ENCODE measurements at places on chromosomes 5 and 9.

GRCh38 chr5:91146905-91147600 is 236.1 kb downstream of the ARRDC3 start:
- no peak for DNase-seq

- DNase-seq = no peak
Measured at GRCh38 chr5:163303718-163304117, 133.7 kb upstream of the CCNG1 start.

GRCh38 chr5:9387879-9388278 is 158.0 kb downstream of the SEMA5A start:
- DNase-seq = no peak

- peak; percentile 53 for DNase-seq
Measured at GRCh38 chr5:1315709-1316587, 21.1 kb upstream of the TERT start.

DNA sequence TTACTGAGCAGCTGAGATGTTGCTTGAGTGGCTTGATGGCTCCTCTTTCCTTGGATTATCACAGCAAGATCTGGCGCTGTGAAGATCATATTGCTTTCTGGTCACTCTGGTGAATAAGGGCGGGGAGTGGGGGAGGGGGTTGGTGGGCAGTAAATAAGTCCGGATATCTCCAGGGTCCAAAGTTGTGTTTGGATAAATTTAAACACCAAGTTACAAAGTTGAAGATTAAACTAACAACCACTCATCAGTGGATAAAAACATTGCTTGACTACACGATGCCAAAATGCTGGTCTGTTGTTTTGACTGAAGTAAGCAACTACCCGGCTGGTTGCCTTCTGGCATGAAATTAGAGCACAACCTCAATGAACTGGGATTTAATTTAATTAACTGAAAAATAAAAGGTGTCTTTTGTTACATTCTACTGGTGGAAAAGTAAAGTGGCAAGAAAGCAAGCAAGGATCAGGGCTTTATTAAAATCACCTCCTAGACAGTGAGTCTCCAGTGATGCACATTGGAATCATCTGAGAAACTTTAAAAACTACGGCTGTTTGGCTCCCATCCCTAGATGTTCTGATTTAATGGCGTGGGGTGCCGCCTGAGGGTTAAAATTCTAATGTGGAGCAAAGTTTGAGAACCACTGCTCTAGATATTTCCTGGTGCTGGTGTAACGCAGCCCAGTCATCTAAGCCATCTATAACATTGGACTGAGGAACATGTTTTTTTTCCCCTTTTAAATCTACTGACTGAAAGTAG is 86.7 kb upstream of the AGXT2 start:
- no peak for DNase-seq

GRCh38 chr5:61704289-61704688 is 372.2 kb downstream of the ZSWIM6 start:
- DNase-seq = no peak

DNA sequence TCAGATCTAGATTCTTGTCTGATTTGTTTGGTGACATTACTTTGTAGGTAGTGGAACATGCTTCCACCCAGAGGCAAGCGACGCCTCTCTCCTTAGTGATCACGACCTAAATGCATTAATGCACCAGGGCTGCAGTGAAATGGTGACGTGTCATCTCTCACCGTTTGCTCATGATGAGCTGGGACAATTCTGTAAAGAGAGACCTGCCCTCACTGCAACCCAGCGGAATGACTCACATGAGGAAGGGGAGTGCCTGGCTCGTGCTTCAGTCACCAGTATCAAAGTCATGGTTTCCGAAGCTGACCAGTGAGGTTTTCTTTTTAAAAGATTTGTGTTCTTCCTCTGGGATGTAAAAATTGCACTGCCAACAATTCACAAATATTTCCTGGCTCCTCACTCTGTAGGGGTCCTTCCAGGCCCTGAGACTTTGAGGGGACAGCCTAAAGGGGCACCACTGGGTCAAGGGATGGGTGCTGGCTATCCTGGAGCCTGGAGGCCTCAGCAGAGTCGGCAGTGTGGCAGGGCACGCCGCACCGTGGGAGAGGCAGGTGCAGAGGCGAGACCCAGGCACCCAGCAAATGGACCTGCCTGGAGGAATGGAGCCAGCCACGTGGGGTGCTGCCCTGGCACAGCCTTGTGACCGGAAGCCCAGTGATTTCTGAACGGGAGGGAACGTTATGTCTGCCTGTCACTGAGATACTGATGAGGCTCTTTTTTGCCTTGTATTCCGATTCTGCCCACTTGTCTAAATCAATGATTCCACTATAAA is 17.3 kb downstream of the QSOX2 start:
- DNase-seq = no peak

- no peak for DNase-seq
Measured at GRCh38 chr5:132915681-132916080, 42.2 kb downstream of the LEAP2 start.

GRCh38 chr5:116858705-116859333 is 284.2 kb upstream of the SEMA6A start:
- DNase-seq = no peak

DNA sequence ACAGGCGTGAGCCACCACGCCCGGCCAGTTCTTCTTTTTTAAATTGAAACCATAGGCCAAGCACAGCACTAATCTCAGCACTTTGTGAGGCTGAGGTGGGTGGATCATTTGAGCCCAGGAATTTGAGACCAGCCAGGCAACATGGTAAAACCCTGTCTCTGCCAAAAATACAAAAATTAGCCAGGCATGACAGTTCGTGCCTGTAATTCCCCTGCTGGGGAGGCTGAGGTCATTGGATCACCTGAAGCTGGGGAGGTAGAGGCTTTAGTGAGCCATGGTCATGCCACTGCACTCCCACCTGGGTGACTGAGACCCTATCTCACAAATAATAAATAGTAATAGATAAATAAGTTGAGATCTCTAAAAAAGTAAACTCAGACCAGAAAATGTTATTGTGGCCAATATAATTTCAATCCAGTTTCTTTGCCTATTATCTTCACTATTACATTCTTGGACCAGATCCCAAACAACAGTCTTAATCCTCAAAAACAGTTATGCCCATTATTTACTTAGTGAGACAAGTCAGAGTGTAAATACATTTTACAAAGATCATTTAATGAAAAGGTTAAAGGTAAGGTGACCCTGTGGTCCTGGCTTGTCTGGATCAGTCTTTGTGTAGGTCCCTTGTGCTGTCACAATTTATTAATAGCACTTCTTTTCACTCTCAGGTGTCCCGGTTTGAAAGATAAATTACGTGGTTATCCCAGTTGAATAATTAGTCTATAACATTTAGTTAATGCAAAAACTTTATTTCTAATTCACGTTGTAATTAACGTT is 53.6 kb downstream of the RAB24 start:
- no peak for DNase-seq

GRCh38 chr5:93595420-93596147 is 12.6 kb downstream of the NR2F1 start:
- DNase-seq = no peak

DNA sequence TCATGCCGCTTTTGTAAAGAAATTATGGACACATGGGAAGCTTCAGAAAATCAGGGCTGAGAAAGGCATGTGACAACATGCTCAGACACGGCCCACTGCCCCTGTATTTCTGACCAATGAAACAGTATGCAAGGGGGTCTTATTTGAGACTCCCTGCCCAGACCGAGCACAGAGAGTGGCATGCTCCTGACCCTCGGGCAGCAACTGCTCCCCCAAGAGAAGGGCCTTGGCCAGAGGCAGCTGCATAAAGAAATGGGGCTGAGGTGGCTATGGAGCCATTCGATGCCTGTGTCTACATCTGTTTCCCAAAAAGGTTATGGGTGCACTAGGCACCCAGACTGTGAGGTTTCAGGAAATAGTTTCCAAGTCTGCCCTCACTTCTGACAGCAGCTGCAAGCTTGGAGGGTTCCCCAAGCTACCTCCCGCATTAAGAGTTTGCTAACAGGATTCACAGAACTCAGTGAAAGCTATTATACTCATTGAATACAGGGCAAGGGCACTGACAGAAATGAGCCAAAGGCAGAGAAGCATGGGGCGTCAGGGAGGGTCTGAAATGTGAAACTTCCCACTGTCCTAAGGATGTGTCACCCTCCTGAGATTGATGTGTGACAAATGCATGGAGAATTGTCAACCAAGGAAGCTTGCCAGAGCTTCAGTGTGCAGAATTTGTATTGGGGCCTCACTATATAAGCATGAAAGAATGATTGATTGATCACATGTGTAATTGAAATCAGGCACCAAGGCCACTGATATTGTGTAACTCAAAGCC is 94.3 kb downstream of the DAP start:
- DNase-seq = no peak

DNA sequence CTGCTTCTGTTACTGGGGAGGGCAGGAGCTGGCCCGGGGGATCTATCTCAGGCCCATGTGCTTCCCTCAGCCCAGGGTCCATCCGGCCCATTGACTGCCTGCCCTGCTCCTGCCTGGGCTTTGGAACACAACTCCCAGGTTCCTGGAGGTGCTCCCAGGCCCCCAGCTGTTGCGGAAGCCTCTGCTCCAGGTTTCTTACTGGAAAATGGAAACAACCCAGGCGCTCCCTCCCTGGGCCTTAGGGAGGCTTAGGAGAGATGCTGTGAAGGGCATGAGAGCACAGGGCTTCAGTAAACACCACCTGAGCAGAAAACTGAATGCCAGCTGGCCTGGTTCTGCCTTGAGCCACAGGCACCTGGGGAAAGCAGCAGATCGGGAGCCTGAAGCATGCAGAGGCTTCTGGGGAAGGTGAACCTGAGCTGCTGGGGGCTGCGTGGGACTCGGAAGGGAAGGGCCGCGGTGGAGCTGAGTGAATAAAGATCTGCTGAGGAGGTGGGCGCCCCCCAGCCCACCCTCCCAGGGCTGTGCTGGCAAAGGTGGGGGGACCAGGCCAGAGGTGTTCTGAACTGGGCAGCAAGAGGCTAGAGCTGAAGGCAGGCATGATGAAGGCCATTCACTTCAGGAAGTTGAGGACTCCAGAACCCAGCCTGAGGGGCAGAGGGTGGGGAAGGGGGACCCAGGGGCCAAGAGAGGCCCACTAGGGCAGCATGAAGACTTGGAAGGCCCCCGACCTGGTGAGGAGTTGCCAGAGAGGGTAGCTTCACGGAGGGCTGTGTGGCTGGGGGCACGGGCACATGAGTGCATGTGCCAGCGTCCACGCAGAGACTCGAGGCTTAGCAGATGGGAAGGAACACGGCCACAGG is 64.8 kb downstream of the SHB start:
- DNase-seq = no peak

DNA sequence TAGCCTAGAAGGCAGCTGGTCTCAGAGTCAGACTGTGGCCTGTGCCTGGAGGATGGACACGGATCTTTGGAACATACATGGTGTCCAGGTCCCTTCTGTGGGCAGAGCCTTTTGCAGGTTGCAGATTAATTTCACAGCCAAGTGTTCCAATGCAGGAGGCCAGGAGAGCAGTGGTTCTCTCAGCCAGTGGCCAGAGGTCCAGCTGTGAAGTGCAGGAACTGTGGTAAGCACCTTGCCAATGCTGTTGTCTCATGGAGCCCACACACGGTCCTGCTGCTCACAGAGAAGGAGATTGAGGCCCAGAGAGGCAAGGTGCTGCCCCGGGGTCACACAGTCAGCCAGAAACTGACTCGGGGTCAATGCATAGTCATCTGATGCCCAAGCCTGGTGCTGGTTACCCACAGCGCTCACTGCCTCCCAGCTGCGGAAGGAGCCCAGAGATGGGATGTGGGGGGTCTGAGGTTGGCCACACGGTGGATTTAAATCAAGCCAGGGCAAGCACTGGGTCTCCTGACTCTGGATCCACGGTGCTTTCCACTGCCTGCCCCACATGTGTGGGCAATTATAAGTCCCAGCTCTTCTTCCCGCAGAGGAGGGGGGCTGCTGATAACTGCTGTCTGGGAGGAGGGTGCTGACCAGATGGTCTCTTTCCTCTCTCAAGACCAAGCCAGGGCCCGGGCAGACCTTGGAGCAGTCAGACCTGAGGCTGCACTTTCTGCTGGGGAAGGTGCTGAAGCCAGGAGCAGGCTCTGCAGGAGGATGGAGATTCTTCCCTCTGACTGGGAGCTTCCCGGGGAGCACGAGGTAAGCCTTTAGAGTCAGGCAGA is 2.8 kb downstream of the PDGFRB start:
- DNase-seq = no peak

DNA sequence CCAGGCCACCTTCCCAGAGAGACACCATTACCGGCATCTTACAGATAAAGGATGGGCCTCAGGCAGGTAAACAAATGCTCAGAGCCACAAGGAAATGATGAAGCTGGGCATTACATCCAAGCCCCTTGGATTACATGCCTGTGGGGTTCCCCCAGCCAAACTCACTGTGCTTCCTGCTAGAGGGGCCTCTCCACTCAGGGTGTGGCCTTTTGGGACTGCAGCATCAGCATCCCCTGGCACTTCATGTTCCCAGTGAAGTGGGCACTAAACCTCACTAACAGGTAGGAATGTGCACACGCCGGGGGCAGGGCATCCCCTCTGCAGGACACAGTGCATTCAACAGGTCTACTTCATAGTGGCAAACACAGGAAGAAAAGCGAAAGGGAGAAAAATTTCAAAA is 125.9 kb downstream of the ROR2 start:
- no peak for DNase-seq

- no peak for DNase-seq
Measured at GRCh38 chr9:19231904-19232822, 1.7 kb downstream of the DENND4C start.

DNA sequence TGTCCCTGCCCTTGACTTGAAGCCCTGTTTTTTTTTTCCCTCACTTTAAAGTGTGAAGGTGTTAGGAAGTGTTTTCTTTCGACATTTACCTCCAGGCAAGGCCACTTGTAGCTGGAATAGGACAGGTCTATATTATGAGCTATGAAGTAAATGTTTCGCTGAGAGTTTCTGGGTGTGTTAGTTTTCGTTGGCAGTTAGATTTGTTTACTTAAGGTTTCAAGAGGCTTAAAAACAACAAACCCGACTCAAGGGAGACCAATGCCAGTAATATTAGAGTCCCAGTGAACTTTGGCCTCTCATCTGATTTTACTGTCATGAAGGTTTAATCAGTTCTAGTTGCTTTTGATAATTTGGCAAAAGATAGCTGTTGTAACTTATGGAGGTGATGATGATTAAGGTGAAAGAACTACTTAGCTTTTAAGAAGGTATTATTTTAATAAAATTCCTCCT is 25.2 kb downstream of the OCLN start:
- no peak for DNase-seq

DNA sequence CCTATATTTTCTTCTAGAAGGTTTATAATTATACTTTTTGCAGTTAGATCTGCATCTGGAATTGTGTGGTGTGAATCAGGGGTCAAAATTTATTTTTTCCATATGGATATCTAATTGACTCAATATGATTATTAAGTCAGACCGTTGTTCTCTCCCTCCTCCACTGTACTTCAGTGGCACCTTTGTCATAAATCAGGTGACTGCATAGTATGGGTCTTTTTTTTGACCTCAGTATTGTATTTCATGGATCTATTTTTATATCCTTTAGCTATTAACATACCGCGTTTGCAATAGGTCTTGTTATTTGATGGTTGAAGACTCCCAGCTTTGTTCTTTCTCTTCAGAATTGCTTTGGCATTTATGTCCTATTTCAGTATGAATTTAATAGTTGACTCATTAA is 107.4 kb downstream of the BOD1 start:
- no peak for DNase-seq
